ENCODE measurements at places on chromosomes 7 and 10.

- no peak for DNase-seq
Measured at GRCh38 chr10:30553018-30553625, 76.4 kb downstream of the LYZL2 start.

DNA sequence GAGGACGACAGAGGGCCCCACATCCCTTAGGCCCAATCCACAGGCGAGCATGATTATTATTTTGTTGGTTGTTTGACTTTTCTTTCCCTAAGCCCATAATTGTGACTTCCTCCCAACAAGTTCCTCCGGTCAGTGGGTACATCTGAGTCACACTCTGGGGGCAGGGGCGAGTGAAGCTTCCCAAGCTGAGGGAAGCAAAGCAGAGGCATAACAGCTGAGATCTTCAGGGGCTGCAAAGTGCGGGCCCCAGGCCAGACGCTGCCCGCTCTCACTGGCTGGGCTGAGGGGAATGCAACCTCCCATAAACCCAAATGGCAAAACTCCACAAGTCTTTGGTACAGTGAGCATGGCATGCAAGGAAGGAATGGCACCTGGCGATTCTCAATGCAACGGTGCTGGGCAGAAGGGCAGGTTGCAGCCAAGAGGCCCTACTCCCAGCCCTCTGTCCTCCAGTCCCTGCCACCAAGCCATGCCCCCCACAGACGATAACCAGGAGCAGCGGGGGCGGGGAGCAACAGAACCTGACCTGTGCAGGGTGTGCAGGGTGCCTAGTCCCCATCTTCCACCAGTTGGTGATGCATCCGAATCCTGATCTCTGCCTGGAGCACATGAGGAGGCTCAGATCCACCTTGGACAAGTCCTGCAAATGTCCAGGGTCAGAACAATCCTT, 25.3 kb downstream of the TNS3 start:
- DNase-seq, result no peak

DNA sequence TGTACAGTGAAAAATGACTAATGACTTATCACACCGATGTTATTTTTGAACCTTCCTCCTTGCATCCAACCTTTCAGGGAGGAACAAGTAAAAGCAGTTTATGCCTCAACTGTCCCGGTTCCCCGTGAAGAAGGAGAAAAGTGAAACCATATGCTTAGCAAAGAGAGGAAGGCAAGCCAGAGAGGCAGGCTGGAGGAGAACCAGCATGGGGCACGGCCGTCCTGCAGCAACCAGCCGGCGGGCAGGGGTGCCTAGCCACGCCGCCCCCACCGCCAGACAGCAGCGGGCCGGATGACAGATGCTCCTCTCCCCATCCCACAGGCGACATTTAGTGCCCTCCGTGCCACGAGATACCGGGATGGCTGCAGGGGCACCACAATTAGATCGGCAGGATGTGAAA, 421.4 kb upstream of the MGMT start:
- no peak for DNase-seq

DNA sequence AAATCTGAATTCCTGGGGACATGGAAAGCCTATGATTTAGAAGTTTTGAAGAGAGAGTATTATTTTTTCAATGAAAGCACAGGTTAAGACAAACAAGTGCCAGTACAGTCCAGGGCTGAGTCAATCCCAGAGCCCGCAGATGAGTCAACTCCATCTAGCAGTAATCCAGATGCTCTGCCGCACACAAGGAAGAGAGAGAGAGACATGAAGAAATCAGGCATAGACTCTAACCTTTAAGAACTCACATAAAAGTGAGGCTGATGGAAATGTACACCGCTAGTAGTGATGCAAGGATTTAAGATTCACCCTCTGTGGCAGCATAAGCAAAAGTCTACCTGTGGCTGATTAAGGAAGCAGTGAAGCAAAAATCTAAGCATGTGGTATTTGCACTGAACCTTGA, 651.5 kb downstream of the TNS3 start:
- no peak for DNase-seq

- no peak for DNase-seq
Measured at GRCh38 chr7:133727476-133728214, 399.5 kb upstream of the LRGUK start.

GRCh38 chr10:132551093-132551807, 13.7 kb downstream of the INPP5A start:
- DNase-seq, result no peak

DNA sequence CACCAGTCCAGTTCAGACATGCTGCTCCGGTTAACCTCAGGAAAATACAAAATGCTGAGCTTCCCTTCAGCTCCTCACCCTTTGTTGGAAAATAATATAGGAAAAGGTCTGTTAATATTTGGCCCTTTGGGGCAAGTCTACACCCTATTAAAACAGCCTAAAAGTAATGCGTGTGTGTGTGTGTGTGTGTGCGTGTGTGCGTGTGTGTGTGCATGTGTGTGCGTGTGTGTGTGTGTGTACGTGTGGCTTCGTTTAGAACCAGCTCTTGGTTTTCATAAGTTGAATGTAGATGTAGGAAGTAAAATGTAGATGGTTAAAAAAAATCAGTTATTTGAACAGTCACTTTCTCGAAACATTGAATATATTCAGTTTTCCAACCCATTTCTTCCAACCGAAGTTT, 61.1 kb upstream of the PDCD4 start:
- DNase-seq, result no peak

DNA sequence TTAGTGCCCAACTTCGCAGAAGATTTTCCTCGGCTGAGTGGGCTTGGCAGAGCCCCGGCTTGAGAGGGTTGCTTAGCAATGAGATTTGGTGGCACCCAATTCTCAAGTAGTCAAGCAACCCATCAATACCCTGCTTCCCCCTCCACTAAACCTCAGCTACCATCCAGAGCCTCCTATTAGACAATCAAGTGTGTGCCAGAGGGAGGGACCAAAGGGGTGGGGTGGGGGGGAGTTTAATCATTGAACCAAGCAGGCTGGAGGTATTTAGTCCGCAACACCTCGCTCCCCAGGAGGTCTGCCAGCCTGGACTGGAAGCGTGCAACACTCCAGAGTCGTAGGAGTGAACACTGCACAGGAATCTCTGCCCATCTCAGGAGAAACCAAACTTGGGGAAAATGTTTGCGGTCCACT, at the start of gene HKDC1:
Gene HKDC1, plus strand, starts transcription at position 292 of the 411 bp plus-strand sequence. Its CDS starts 104 bp downstream, at position 396.
- no peak for DNase-seq

GRCh38 chr7:151193203-151193978, 6.3 kb upstream of the ASB10 start:
- DNase-seq, result no peak

GRCh38 chr10:98391578-98391991, 23.4 kb downstream of the PYROXD2 start:
- DNase-seq, result no peak

- no peak for DNase-seq
Measured at GRCh38 chr7:159017741-159018140, 126.9 kb downstream of the VIPR2 start.

DNA sequence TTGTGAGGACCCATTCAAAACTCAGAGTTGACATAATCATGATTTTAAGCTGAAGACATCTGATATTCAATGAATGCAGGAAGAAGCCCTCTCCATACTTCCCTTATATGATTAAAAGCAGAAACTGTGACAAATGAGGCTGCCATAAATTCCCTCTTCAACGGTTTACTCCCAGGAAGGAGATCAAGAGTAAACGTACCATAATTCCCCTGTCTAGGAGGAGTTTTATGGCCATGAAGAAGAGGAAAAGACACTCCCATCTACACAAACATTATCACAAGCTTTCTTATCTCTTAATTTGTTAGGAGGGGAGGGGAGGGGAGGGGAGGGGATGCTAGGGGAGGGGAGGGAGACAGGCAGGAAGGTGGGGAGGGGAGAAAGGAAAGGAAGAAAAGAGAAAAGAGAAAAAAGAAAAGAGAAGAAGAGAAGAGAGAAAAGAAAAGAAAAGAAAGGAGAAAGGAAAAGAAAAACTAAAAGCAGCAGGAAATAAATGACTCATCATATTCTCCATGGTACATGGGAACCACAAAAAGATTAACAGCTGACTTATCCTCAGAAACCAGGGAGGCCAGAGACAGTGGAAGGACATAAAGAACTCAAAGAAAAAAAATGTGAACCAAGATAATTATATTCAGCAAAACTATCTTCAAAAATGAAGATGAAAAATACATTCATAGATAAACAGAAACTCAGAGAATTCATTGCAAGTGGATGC, 121.6 kb downstream of the ALOX5 start:
- DNase-seq, result no peak

Data from NCI-H446 (cell line).